ENCODE measurements at places on chromosomes 12 and 14. TPM values are rescaled to one million over a fixed set of nuclear protein-coding genes. Genes with fewer than 3 reads are reported as not detected.

The LRRIQ1 gene
- 1.2 TPM for total RNA-seq

DNA sequence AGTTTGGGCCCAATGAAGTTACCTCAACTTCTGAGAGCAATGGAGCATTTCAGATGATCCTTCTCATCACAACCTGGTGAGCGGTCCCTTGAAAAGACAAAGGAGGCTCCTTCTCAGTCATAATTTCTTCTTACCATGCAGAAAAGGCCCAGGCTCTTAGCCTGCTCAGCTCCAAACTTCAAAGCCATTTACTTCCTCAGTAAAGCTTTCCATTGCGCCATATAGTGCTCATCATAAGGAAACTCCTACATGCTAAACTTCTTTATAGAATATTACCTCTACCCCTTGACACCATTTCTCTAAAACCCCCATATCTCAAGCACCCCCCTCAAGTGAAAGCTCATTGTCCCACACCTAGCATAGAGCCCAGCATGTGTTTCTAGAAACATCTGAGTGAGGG, 127.1 kb downstream of the GTF2A1 start:
- H3K27ac ChIP-seq: no peak overlapping the region
- H3K36me3 ChIP-seq: no peaks in the 10 kb centered on the region

The GALNT9 gene
- total RNA-seq: 2.0 TPM

GRCh38 chr12:2825132-2825531, 9.7 kb downstream of the NRIP2 start:
- H3K4me1 ChIP-seq: peaks cover 3% of the 10 kb centered on the region
- no peak for DNase-seq

The ST8SIA1 gene
- total RNA-seq: 4.4 TPM

All from H1 (cell line).